Activated B cell treated with CpG ODN at 0.5 μM for 24 hours (primary cell): ENCODE measurements at places on chromosomes 7 and 10.

DNA sequence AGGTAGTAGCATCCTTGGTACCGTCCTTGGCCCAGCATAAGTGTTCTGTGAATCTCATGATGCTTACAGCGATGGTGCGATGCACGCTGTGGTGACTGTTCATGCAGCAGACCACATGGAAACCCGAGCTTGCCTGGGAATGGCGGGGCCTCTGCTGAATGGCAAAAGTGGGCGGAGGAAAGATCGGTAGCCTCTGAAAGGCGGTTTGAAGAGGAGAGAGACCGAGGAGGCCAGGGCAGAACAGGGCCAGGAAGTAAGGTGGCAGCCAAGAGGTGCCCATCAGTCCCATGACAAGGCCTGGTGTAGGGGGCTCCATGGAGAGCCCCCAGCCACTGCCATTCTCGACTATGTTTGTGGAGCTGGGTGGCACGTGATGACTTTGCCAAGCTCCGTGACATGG, 33.2 kb upstream of the CNPY1 start:
- peaks cover 13% of the 10 kb centered on the region for H3K27me3 ChIP-seq
- no peaks in the 10 kb centered on the region for H3K4me1 ChIP-seq
- no peak overlapping the region for H3K27ac ChIP-seq
- no peak for DNase-seq

DNA sequence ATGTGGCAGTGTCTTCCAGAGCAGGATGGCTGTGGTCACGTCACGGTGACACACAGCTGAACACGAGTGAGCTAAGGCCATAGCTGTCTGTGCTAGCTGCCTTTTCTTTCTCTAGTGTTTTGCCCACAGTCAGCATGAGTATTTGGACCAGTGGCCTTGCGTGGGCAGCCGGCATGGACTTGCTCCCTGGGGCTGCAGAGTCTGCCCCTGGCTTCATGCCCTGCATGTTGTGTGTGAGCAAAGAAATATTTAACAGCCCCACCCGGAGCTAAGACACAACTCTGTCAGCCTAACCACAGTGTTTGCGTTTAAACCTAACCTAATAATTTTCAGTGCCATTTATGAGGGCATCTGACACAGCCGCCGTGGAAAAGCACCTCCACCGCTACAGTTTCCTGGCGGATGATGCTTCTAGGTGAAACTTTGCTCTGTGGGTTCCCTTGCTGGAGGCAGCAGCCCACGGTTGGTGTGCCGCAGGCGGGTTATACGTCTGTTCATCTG, 14.6 kb downstream of the CHST12 start:
- H3K27ac ChIP-seq: no peak overlapping the region
- H3K4me1 ChIP-seq: peaks cover 21% of the 10 kb centered on the region
- H3K36me3 ChIP-seq: peaks cover 7% of the 10 kb centered on the region
- H3K4me3 ChIP-seq: no peak overlapping the region

GRCh38 chr10:43231523-43232078, 35.3 kb downstream of the RASGEF1A start:
- no peak overlapping the region for H3K4me3 ChIP-seq
- peaks cover 25% of the 10 kb centered on the region for H3K4me1 ChIP-seq
- no peak for DNase-seq
- H3K27me3 ChIP-seq: peaks cover 32% of the 10 kb centered on the region

GRCh38 chr7:123658023-123658422, 2.4 kb downstream of the LMOD2 start:
- H3K27ac ChIP-seq: no peak overlapping the region
- no peak for DNase-seq
- H3K27me3 ChIP-seq: peaks cover 15% of the 10 kb centered on the region
- H3K4me3 ChIP-seq: no peak overlapping the region
- no peaks in the 10 kb centered on the region for H3K4me1 ChIP-seq

- no peaks in the 10 kb centered on the region for H3K36me3 ChIP-seq
- no peak overlapping the region for H3K27ac ChIP-seq
- DNase-seq: no peak
- H3K4me3 ChIP-seq: no peak overlapping the region
- H3K27me3 ChIP-seq: no peaks in the 10 kb centered on the region
Observed at GRCh38 chr7:137302081-137302480, 41.5 kb downstream of the PTN start.

DNA sequence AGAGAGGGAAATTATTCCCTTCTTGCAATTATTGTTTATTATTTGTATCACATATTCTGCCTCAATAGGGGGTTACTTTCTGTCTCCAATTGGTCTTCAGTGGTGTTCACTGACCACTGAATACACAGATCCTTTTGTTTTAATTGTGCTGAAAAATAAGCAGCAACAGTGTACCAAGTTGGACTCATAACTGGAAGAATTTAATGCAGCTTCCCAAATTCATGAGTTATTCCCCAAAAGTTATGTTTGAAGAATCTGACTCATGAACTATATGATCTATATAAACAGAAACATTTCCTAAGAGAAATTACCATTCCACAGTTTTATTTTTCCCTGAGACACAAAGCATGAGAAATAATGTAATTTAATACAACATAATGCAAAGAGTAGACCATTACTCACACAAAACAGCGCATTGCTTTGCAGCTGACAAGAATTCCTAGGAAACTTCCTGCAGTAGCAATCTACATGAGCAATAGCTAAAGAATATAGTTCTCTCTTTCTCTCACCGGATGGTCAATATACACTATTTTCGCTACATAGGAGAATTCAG, 479.2 kb downstream of the HTR7 start:
- H3K27me3 ChIP-seq: peaks cover 2% of the 10 kb centered on the region
- no peak overlapping the region for H3K27ac ChIP-seq
- no peak overlapping the region for H3K4me3 ChIP-seq
- no peaks in the 10 kb centered on the region for H3K4me1 ChIP-seq
- no peaks in the 10 kb centered on the region for H3K36me3 ChIP-seq
- no peak for DNase-seq

DNA sequence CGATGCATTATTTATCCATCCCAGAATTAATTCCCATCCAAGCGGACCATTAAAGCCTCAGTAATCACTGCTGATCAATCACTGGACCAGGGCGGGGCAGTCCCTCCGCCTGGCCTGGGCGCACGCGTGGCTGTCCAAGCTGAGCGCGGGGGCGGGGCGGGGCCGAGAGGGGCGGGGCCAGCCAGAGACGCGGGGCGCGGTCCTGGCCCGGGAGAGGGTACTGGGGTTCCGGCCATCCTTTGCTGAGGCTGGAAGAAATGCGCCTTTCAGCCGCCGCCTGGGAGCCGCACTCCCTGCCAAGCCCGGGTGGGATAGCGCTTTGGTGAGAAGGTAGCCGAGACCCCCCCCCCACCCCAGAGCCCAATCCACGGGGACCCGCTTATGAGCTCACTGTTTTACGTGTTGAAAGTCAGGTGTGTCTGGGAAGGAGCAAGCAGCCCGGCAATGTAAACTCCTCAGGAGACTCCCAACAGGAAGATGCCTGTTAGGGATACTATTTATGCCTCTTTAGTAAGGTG, at the start of gene ARHGAP22:
Gene ARHGAP22 (minus strand): TSS at position 83 of the 518 bp plus-strand sequence. CDS start 277 bp downstream, outside the sequence.
- H3K27ac ChIP-seq: peak within 1 kb of the TSS; percentile 35
- peaks cover 4% of the 10 kb centered on the region for H3K27me3 ChIP-seq
- peaks cover 34% of the 10 kb centered on the region for H3K4me1 ChIP-seq

GRCh38 chr10:14543046-14543903, 212.6 kb upstream of the FRMD4A start:
- H3K4me1 ChIP-seq: peaks cover 76% of the 10 kb centered on the region
- peak overlapping the region; percentile 53 for H3K4me3 ChIP-seq
- H3K27ac ChIP-seq: peak overlapping the region; percentile 75
- no peaks in the 10 kb centered on the region for H3K27me3 ChIP-seq

GRCh38 chr7:92626281-92626809, 36.2 kb upstream of the FAM133B start:
- H3K36me3 ChIP-seq: peaks cover 14% of the 10 kb centered on the region
- H3K27ac ChIP-seq: no peak overlapping the region
- no peak for DNase-seq
- no peaks in the 10 kb centered on the region for H3K27me3 ChIP-seq

DNA sequence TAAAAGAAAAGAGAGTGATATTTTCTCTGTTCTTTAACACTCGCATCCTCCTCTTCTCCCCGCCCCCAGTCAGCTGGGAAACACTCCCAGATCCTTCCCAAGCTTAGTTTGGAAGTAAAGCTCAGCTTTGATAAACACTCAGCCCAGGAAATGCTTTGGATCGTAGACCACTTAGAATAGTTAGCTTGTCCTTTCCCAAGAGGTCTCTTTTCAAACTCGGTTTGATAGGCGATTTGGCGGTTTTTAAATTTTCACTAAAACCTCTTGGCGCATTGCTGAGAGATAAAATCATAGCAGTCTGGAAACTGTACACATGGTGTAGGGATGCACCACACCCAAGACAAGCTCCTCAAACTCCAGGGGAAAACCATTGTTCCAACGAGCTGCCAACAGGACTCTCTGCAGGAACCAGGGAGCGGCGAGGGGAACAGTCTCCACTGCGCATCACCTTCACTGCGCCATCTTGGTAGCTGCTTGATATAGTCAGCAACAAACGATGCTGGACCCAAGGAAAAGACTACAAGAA, 22.3 kb downstream of the SMURF1 start:
- no peak overlapping the region for H3K4me3 ChIP-seq
- peaks cover 62% of the 10 kb centered on the region for H3K4me1 ChIP-seq
- H3K27me3 ChIP-seq: no peaks in the 10 kb centered on the region

GRCh38 chr10:93334901-93335327, 147.2 kb downstream of the MYOF start:
- peaks cover 1% of the 10 kb centered on the region for H3K27me3 ChIP-seq
- no peaks in the 10 kb centered on the region for H3K4me1 ChIP-seq
- no peak for DNase-seq
- H3K4me3 ChIP-seq: no peak overlapping the region
- no peaks in the 10 kb centered on the region for H3K36me3 ChIP-seq

GRCh38 chr10:95513941-95514392, 47.2 kb downstream of the SORBS1 start:
- no peaks in the 10 kb centered on the region for H3K36me3 ChIP-seq
- DNase-seq: no peak
- no peak overlapping the region for H3K4me3 ChIP-seq
- H3K4me1 ChIP-seq: no peaks in the 10 kb centered on the region
- H3K27me3 ChIP-seq: peaks cover 18% of the 10 kb centered on the region

- no peaks in the 10 kb centered on the region for H3K4me1 ChIP-seq
- no peak overlapping the region for H3K27ac ChIP-seq
- no peaks in the 10 kb centered on the region for H3K36me3 ChIP-seq
- DNase-seq: no peak
Observed at GRCh38 chr10:19788075-19788686, 28.1 kb upstream of the PLXDC2 start.

DNA sequence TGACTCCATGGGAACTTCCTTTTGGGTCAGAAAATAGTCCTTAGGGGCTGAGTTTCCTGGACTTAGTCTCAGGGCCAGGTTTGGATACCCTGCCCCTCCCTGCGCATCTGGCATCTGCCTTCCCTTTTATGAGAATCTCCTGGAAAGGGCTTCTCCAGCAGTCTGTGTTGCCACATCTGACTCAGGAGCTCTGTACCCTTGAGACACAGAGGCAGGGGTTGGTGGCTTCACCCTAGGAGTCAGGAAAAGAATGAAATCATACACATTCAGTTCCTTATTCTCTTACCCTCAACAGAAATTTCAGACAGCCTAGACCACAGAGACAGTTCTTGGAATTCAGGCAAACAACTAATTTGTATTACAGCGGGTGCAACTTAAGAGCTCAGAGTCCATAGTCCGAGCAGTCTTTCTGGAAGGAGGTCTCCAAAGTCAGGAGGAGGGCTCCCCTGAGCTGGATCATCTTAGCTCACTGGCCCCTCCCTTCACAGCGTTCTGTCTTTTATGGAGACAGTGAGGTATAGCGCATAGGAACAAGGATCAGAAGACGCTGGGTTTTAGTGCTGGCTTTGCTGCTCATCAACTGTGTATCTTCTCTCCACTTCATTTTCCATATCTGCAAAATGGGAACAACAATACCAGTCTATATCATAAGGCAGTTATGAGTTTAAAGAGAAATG, 3.0 kb upstream of the PLAU start:
- H3K4me1 ChIP-seq: peaks cover 36% of the 10 kb centered on the region
- peaks cover 38% of the 10 kb centered on the region for H3K27me3 ChIP-seq
- no peak overlapping the region for H3K27ac ChIP-seq
- H3K4me3 ChIP-seq: no peak overlapping the region

DNA sequence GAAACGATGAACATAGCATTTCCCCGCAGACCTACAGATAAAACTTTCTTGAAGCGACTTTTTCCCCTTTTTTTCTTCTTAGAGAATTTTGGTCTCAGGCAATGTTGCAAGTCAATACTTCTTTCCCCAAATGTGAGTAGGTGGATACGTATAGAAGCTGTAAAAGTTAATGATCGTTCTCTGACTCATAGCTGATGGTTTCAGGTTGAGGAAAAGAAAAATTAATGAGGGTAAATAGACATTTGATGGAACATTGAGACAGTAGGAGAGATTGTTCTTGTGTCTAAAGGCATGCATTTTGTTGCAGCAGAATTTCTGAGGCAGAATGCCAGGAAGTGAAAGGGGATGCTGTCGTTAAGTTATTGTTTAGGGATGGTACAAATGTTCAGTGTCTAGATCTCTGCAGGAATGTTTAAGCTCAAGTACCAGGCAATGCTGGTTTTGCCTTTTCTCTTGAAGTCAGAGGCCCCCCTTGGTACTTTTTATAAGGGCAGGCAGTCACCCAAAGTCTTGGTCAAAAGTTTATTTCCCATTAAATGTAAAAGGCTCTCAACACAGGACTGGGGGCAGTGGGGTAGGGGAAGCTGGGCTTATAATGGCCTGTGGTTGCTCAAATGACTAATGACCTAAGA, 9.3 kb downstream of the TCF7L2 start:
- no peak overlapping the region for H3K27ac ChIP-seq
- no peaks in the 10 kb centered on the region for H3K36me3 ChIP-seq
- no peak overlapping the region for H3K4me3 ChIP-seq
- H3K4me1 ChIP-seq: peaks cover 4% of the 10 kb centered on the region
- DNase-seq: no peak
